ENCODE measurements at places on chromosomes 5 and 9.

DNA sequence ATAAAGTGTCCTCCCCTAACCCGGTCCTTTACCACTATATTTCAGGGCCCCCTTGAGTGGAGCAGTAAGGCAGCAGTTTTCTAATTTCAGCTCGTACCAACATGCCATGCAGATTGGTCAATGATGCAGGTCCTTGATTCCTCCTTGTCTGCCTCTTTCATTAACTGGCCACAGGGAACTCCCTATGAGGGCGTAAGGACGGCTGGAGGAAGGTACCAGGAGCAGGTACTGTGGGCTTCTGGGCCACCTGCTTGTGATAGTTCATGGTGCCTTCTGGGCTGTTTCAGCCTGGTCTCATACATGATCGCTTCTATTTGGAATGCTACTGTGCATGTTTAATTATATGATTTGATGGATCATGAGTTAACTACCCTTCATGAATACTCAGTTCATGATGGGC lies 9.4 kb upstream of the ZFR start:
- no peak for DNase-seq

DNA sequence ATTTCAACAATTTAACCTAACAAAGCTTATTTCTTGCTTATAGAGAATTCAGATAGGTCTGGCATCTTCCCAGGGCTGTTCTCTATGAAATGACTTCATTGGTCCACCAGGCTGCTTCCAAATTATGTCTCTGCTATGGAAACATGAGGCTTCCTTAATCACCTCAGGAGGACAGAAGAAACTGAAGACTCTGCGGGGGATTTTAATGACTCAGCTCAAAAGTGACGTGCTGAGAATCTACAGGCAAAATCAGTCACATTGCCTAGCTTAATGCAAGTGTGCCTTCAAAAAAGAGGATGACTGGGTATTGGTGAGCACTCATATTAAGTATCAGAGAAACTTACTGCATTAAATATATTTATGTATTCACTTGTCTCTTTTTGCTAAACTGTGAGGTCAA lies 315.5 kb upstream of the RGMB start:
- DNase-seq: peak; percentile 9

DNA sequence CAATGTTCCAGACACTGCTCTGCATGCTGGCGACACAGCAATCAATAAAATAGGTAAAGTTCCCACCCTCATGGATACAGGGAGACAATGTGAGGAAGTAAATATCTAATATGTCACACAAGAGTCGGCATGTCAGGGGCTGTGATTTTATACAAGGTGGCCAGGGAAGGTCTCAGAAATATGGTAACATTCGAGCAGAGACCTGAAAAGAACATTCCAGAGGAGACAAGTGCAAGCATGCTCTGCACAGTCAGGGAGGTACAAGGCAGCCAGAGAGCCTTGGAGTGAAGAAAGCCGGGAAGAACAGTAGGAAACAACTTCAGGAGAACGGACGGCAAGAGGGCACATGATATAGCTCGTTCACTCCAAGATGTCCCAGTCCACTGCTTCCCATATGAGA lies 89.2 kb upstream of the ZNF462 start:
- no peak for DNase-seq

DNA sequence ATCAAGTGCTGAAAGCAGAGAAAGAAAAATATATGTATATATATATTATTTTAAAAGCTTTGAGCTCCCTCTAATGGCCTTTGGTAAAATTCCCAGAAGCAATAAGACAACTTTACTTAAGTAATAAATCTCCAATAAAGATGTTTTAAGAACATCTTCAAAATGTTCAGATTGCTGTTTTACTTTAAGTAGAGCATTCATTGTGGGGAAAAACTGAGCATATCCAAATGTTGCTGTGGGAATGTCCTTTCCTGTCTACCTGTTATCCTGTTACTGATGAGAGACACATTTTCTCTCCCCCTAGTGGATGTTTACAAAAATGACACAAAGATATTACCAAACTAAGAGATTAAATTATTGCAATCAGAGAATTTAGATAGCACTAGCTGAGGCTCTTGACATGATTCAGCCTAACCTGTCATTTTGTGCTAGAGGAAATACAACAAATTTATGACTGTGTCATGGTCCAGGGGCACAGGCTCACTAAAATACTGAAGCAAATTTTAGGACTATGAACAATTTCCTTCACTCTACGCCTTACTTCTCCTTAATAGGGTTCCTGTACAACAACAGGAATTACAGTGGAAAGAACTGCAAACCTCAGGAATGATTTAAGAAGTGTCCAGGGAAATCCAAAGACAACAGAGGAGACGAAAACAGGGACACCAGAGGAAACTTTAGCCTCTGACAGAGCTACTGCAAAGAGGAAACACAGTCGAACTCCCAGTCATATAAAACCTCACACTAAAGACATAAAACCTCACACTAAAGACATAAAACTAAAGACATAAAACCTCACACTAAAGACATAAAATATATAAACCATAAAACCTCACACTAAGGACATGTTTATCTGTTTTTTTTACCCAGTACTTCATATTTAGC lies 24.3 kb upstream of the PRRC1 start:
- peak; percentile 60 for DNase-seq

DNA sequence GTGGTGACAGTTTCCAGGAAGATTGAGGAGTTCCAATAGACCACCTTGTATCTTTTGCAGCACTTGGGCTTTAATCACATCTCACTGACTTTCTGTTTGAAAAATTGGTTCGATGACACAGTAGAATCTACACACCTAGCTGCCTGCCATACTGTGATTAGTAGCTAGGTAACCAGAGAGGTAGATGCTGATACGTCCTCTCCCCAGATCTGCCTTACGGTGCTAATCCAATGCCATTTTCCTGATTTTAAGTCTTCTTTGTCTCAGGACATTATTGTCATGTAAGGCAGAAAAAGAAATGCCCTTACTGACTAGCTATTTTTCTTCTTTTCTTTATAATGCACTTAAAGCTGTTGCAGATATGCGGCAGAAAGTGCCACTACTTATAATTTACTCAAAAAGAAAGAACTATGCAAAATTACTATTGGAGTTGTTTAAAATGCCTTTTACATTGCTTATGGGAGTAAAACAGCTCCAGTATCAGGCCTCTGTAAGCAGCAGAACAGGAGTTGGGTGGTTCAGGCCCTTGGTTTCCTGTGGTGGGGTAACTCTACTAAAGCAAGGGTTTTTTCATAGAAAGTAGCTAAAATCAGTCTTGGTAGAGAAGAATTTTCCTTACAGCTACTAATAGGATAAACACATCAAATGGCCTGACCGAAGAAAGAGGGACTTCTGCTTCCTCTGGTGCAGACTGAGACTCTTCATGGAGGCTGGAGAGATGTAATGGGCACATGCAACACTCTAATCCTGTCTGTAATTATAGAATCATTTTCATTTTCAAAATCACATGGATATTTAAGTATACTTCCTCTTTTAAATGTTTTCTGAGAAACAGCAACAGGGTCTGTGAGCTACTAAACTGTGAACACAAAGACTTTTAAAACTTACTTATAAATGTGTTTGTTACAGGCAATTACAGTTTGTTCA lies 177.2 kb downstream of the MAPKAP1 start:
- DNase-seq: no peak

DNA sequence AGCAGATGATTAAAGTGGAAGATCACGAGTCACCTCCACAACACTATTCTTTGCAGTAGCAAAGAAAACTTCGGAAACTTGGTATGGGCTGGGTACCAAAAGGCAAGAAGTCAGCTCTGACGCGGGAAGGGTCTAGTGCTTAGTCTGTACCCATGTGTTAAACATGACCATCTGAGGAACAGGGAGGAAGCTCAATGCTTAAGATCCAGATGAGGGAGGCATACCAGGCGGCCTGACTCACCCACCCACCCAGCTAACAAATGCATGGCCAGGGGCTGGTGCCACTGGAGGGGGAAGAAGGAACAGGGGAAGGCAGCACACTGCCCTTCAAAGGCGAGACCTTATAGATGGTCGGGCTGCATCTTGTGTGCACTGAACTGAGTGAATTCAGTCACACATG lies 41.8 kb downstream of the CAMSAP1 start:
- no peak for DNase-seq
